Neural crest cell (in vitro differentiated cells): ENCODE measurements at places on chromosomes 2 and 18.

GRCh38 chr2:48961009-48961408, 193.3 kb downstream of the FSHR start:
- no peak for DNase-seq

GRCh38 chr2:98177286-98177685, 90.3 kb downstream of the VWA3B start:
- no peak for DNase-seq

DNA sequence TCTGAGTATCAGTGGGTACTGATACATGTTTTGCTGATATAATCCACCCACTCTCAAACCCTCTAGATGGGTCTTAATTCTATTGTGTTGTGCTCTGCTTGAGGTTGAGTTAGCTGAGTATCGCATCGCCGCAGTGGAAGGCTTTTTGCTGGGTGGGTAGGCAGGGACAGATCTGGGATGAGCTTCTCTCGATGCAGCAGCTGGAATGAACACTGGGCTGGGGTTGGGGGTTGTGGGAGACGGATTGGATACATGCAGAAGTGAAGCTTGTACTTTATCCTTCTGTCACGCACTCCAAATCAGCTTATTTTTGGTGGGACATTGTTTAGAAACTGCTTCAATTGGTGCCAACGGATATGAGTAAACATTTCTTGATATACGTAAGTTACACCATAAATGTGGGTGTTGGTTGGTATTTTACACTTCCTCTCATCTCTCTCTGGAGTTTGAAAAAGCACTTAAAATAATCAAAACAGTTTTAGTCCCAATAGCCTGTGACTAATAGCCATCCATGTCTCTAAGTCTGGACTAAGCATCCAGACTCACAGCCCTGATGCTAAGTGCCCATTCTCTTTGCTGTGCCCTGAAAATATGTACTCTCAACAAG, 107.1 kb downstream of the POLE4 start:
- DNase-seq, result no peak

GRCh38 chr18:3449512-3450011, 410 bp upstream of the TGIF1 start:
- peak; percentile 63 for DNase-seq

DNA sequence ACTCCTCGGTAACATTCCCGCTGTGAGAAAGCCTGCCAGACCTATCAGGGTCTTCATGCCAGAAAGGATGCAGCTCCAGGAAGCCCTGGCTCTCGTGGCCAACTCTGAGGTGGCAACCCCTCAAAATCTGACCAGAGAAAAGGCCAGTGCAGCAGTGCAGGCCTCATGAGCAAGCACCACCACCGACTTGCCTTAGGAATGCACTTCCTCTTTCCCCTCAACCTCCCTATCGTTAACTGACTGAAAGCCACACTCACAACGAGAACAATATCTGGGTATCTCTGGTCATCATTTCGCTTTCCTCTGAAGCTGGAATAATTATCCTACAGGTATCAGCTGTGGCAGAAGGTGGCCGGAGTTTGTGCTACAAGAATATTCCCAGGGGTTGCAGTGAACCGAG, 101.4 kb upstream of the POU3F3 start:
- no peak for DNase-seq

- no peak for DNase-seq
Observed at GRCh38 chr2:109311771-109312170, 182.8 kb downstream of the SH3RF3 start.

GRCh38 chr2:165610591-165611029, 141.1 kb downstream of the CSRNP3 start:
- no peak for DNase-seq

GRCh38 chr18:37754141-37754540, 188.5 kb upstream of the CELF4 start:
- no peak for DNase-seq

DNA sequence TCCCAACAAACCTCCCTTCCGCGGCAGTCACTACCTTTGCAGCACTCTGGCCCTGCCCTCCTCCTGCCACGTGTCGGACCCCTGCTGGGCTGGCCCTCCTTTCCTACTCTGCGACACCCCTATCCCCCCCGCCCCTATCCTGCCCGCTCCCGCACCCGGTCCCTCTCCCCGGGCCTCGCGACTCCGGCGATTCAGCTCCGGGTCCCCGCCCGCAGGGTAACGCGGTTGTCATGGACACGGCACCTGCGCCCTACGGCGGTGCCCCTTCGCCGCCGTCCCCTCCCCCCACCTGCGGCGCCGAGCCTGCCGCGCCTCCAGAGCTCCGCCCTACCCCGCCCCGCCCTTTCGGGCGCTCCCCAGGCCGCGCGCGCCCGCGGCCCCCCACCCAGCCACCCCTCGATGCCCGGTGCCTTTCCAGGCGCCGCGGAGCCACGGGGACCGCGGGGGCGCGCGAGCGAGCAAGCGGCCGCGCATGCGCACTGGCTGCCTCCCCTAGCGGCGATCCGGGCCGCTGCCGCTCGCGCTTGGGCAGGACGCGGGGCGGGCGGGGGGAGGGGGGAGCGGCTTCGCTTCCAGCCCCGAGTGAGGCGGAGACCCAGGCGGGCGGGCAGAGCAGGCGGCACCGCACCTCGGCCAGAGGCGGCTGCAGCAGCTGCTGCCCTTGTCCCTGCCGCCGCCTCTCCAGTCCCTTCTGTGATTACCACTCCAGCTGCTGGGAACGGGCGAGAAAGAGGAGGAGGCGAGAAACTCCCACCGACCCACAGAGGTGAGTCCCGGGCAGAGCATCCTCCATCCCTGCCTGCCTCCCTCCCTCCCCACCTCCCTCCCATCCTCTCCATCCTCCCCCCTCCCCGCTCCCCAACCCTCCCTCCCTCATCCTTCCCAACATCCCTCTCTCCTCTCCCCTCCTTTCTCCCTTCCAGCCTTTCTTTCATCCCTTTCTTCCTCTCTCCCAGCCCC, at the start of gene CTNNA2:
TSS of gene CTNNA2 (plus strand) at position 610 of the 960 bp plus-strand sequence.
- DNase-seq, result peak; percentile 63

DNA sequence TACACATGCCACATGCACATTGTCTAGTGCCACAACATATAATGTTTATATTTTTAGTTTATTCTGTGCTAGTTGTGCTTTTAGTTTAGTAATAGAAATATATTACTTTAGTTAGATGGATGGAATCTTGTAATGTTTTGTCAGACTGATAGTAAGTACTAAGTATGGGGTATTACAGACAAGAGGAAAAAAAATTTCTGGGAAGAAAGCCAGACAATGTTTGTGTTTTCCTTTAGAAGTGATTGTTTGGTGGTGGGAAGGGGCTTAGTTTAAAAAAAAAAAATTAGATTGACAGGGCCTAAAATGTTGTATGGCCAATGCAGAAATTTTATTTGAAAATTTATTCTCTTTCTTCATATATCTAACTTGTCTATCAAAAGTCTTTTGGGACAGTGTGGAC, 37.8 kb downstream of the ACVR2A start:
- DNase-seq, result no peak

DNA sequence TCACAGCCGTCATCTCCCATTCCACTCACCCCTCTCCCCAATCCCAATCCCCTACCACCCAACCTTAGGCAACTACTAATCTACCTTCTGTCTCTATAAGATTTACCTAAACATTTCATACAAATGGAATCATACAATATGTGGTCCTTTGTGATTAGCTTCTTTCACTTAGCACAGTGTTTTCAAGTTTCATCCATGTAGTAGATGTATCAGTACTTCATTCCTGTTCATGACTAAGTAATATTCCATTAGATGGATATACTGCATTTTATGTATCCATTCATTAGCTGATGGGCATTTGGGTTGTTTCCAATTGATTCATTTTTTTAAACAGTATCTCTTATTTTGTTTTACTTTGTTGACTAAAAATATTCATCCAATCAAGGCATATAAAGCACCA, 109.6 kb downstream of the CDH2 start:
- DNase-seq, result no peak

DNA sequence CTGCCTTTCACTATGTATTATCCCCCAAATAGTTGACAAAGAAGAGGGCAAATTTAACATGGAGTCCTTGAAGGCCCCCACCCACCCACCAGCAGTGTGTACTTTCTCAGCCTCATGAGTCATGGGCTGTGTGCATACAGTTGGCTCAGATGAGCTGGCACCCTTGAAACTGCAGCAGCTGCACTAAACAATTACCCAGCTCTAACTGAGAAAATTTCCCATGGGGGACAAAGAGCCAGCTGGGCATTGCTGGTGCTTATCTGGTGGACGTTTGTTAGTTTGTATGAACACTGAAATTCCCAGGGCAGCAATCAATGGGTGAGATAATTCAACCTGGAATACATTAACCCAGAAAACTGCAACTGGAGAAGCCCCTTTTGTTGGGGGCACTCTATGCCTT, 131.7 kb downstream of the GCA start:
- DNase-seq, result no peak

DNA sequence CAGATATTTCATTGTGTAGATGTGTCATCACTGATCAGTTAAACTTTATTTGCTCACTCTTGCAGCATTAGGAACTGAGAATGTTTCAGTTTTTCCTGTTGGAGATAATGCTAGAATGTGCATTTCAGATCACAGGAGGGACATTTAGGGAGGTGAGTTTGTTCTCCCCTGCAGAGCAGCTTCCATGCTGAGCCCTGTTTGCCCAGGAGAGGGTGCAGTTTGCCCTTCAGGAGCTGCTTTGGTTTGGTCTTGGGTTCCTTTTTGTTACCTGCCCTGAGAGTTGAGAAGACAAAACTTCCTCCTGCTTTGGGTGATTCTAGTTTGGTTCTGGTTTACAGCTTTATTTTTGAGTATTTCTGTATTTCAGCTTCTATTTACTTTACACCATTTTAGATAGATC, 49.9 kb downstream of the DGKD start:
- DNase-seq, result no peak

- no peak for DNase-seq
Observed at GRCh38 chr2:12918835-12919445, 202.2 kb downstream of the TRIB2 start.

- DNase-seq, result no peak
Observed at GRCh38 chr2:118340103-118340502, 251.8 kb downstream of the INSIG2 start.

GRCh38 chr2:7953195-7953594, 728.7 kb upstream of the ID2 start:
- no peak for DNase-seq

- DNase-seq, result no peak
Observed at GRCh38 chr2:37570773-37571586, 100.5 kb downstream of the CDC42EP3 start.

DNA sequence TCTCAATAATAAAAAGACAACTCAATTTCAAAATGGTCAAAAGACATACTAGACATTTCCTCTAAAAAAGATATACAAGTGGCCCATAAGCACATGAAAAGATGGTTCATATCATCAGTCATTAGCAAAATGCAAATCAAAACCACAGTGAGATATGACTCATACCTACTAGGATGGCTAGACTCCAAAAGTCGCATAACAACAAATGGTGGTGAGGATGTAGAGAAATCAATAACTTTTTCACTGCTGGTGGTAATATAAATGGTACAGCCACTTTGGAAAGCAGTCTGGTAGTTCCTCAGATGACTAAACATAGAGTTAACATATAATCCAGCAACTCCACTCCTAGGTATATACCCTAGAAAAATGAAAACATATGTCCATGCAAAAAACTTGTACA, 242.3 kb upstream of the NOL4 start:
- no peak for DNase-seq

DNA sequence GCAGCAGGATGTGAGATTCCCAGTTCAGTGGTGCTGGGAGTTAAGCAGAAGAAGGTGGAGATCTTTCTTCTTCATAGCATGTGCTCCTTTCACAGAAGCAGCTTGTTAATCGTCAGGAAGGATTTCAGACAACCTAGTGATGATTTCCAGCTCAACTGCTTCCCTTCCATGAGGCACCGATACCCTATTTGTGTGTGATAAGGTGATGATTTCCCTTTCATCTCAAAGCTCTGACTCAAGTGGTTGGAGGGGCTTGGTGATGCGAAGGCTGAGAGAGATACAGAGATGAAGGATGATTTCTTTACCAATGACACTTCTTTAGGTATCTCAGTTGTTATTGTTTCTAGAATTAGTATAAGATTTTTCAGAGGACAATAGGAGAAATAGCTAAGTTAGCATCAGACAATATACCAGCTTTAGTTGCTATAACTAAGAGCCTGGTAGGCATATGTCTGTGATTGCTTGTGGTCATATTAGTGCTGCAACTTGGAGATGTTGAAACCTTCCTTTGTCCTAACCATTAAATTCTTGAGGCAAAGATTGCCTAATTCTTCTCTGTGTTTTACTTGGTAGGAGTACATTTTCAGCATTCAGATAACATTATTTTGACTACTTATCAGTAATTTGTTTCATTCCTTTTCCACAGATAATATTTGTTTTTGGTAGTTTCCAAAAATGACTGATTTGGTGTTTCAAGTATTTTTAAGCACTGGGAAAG, 111.3 kb downstream of the PLCL1 start:
- DNase-seq, result no peak

DNA sequence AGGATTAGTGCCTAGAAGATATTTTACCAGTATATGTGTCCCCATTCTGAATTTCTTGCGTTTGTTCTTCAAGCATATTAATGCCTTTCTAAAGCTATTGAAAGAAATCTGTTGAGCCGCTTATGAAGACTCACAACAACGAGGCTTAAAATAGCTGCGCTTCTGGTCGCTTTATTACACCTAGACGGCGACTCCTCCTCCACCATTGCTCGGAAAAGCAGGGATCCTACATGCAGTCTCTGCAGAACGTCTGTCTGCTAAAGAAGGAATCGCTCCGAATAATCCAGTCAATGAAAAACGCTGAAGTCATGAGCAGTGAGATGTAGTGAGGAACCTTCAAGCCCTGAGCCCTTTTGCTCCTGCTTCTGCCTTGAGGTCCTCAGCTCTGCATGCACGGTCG, 94.8 kb upstream of the ZNF516 start:
- no peak for DNase-seq

DNA sequence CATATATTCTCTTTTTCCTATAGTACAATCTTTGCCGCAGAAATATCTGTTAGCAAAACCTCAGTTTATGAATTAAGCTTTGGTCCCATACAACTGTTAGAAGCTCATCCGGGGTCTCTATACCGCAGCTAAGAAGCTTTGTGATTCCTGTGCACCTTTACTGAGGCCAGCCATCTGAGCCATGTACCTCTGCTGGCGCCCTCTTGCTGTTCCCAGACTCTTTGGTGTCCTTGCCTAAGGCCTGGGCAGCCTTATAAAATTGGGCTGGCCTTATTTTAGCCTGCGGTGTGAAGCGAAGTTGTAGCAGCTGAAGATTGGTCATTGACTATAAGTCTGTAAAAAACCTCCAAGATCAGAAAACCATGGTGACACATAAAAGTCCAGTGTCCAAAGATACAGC, 1135.1 kb upstream of the CHAC2 start:
- no peak for DNase-seq

DNA sequence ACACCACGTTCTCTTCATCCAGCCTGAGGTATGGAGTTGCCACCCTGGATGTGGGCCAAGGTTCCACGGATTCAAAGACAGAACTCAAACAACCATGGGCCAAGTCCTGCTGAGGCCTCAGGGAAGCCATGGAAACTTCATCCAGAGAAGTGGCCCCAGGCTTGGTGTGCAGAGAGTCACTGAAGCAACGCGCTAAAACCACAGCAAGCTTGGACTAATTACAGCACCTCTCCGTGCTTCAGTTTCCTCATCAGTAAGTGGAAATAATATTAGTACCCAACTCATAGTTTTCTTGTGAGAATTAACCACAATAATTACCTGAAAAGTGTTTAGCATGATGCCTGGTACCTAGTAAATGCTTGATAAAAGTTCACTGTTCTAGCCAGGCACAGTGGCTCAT, 19.2 kb upstream of the AP1S3 start:
- no peak for DNase-seq
